Endothelial cell of umbilical vein (primary cell): ENCODE measurements at places on chromosomes 1 and 21.

DNA sequence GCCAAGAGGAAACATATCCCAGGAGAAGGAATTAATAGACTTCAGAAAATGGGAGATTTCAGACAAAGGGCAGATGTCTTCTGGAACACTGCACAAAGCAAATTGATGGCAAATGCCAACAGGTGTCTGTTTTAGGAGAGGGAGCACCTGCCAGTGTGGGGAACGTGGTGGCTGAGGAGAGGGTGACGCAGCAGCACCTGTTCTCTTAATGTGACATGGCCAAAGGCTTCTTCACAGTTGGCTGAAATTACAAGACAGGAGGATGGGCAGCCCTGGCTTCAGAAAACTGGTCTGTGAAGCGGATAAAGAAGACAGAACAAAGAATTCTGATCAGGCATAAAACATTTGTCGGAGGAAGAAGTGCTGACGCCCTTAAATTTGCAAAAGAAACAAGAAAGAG is 178.7 kb upstream of the RUNX1 start:
- no peak for DNase-seq

- peak; percentile 66 for DNase-seq
These were observed 106.7 kb downstream of the SLC45A1 start for GRCh38 chr1:8424539-8425116.

GRCh38 chr1:209395169-209395568 is 188.3 kb upstream of the CAMK1G start:
- no peak for DNase-seq

- no peak for DNase-seq
These were observed 149.9 kb upstream of the ZNF648 start for GRCh38 chr1:182211386-182211785.

- peak; percentile 81 for DNase-seq
These were observed 25.3 kb downstream of the SLC30A7 start for GRCh38 chr1:100921110-100921706.

DNA sequence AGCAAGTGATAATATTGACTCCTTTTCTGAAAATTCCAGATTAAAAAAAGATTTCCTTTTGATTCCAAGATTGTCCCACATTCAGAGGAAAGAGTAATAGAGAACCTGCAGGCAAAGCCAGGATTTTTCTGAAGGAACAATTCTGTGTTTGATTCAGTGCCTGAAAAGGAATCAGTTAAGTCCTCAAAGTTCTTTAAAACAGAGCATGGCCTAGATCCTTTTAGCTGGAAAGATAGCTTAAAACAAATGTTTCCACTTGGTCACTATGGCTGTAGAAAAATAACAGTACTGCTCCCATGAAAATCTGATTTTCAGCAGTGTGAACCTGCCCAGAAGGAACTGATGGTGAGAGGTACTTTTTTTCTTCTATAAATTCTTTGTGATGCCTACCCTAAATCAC is 41.8 kb downstream of the HS2ST1 start:
- DNase-seq: no peak

GRCh38 chr1:43057567-43057966 is 98.9 kb upstream of the SLC2A1 start:
- DNase-seq: no peak

DNA sequence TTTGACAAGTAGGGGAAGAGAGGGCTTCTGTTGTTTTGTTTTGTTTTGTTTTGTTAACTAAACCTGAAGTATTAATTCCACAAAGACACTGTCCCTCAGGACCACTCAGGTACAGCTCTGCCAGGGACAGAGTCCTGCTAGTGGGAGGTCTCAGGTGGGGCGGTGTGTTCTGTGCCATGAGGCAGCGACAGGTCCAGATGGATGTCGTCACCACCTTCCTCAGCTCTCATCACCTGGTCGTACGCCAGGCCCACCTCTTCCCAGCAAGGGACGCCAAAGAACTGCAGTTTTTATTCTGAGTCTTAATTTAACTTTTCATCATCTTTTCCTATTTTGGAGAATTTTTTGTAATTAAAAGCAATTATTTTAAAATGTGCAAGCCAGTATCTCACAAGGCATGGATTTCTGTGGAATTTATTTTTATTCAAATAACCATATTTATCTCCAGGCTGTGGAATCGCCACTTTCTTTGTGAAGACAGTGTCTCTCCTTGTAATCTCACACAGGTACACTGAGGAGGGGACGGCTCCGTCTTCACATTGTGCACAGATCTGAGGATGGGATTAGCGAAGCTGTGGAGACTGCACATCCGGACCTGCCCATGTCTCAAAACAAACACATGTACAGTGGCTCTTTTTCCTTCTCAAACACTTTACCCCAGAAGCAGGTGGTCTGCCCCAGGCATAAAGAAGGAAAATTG is 62.5 kb downstream of the POFUT2 start:
- DNase-seq: no peak

- no peak for DNase-seq
These were observed 51.3 kb downstream of the RHOU start for GRCh38 chr1:228786361-228787129.

- peak; percentile 90 for DNase-seq
These were observed 63.6 kb upstream of the GNG12 start for GRCh38 chr1:67896826-67897225.
